ENCODE measurements at places on chromosomes 12 and 14.
A peak's percentile ranks its signal among the peaks of the same experiment; 100 is the strongest.

DNA sequence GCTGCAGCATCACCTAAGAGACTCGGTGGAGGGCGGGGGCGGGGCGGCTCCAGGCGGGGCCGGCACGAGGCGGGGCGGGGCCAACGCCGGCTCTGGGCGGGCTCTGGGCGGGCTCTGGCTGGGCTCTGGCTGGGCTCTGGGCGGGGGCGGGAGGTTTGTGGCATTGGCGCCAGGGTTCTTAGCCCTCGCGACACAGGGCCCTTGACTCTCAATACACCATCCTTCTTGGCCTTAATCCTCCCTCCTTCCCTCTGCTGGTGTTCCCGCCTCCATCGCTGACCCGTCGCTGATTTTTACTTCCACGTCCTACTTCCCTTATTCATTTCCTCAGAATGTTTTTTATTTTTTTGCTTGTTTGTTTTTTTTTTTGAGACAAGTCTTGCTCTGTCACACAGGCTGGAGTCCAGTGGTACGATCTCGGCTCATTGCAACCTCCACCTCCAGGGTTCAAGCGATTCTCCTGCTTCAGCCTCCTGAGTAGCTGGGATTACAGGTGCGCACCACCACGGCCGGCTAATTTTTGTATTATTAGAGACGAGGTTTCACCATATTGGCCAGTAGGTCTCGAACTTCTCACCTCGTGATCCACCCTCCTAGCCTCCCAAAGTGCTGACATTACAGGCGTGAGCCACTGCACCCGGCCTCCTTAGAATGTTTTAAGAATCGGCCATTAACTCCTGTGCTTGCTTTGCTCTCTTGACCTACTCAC, at the start of gene BLTP3B:
TSS of gene BLTP3B (minus strand) at position 24 of the 709 bp plus-strand sequence. CDS start 239 bp downstream, outside the sequence.
- DNase-seq = peak; percentile 96

DNA sequence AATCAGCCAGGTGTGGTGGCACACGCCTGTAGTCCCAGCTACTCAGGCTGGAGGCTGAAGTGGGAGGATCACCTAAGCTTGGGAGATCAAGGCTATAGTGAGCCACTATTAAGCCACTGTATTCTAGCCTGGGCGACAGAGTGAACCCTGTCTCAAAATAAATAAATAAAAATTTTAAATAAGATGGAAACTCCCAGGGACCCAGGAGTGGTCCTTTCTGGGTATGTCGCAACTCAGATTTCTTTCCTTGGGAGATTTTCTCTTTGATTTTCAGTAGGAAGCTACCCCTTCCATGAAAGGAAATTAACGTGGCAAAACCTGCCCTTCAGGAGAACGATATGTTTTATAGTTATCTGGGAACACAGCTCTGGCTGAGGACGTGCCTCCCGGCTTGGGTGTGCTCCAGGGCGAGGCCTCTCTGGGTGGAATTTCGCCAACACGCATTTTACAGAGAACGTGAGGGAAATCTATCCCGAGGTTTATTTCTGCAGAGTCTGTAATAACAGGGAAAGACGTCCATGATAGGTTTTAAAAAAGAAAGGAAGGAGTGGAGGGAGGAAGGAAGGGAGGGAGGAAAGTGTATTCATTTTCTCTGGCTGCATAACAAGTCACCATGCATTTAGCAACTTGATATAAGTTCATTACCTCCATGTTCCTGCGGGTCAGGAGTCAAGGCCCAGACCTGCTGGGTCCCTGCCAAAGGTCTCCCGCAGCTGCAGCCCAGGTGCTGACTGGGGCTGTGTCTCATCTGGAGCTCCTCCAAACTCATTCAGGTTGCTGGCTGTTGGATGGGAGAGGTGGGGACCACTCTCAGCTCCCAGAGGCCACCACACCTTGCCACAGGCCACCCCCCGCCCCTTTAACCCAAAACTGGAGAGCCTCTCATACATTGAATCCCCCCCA, 80.6 kb upstream of the GSC start:
- no peak for DNase-seq

- no peak for DNase-seq
Measured at GRCh38 chr14:67536087-67536486, 3.0 kb downstream of the PLEKHH1 start.

DNA sequence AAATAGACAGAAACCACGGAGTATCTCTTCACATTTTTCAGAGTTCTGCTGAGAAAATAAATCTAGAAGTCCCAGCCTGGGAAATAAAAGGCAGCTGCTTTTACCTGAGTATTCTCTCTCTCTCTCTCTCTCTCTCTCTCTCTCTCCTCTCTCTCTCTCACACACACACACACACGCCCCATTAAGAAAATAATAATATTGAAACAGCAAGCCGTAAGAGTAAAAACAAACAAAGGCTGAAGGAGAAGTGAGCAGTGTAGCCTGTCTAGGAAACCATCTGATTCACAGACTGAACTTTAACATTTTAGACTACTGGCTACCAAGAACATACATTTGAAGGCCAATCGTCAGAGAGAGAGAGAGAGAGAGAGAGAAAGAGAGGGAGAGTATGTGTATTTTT, 8.4 kb downstream of the PTHLH start:
- DNase-seq = no peak

GRCh38 chr12:70638639-70639360, 1.6 kb upstream of the PTPRB start:
- DNase-seq = no peak

DNA sequence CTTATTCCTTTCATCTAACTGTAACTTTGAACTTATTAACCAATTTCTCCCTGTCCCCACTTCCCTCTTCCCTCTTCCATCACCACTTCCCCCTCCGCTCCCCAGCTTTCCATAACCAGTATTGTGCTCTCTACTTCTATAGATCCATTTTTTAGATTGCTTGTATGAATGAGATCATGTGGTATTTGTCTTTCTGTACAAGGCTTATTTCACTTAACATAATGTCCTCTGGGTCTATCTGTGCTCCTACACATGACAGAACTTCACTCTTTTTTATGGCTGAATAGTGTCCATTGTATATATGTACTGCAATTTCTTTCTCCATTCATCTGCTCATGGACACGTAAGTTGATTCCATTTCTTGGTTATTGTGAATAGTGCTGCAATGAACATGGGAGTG, 14.4 kb downstream of the ERP27 start:
- DNase-seq = no peak

GRCh38 chr12:58757422-58757821, 162.9 kb downstream of the LRIG3 start:
- DNase-seq = no peak

DNA sequence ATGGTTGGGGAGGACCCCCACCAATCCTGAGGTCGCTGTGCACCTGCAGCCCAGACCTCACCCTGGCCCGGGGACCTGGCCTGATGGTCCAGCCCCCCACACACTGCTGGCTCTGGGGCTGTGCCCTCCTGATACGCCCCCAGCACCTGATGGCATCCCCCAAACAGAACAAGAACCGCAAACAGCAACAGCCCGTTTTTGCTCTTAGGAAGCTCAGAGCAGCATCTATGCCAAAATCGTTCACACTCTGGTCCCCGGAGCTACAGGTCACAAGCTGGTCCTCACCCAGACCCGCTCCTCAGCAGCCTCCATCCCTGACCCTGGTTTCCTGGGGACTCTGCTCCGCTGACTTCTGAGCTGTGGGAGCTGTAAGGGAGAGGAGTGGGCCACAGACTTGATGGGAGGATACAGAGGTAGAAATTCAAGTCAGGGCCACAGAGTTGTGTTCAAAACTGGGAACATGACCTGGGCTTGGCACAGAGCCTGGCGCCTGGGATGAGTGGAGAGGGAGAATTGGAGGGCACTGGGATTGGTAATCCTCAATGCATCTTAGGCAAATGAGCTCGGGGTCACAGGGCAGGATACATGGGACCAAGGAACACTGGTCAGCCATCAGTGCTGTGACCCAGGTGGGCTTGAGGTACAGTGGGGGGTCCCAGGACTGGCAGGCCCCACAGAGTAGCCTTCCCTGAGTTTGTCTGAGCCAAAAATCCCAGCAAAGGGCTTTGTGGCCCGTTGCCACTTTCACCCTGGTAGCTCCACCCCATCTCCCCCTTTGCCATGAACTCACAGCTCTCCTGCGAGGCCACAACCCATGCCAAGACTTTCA, 170.9 kb upstream of the RTL1 start:
- no peak for DNase-seq

GRCh38 chr12:53173085-53173715, 7.3 kb upstream of the ZNF740 start:
- no peak for DNase-seq

- no peak for DNase-seq
Measured at GRCh38 chr14:68012871-68013270, 193.3 kb downstream of the RAD51B start.
